Caco-2 (cell line): ENCODE measurements at places on chromosomes 5 and 9.

GRCh38 chr9:20044686-20045085 lies 255.8 kb upstream of the SLC24A2 start:
- H3K4me3 ChIP-seq: no peak overlapping the region
- H3K36me3 ChIP-seq: no peaks in the 10 kb centered on the region
- DNase-seq: no peak
- no peaks in the 10 kb centered on the region for H3K27me3 ChIP-seq
- no peaks in the 10 kb centered on the region for H3K4me1 ChIP-seq

DNA sequence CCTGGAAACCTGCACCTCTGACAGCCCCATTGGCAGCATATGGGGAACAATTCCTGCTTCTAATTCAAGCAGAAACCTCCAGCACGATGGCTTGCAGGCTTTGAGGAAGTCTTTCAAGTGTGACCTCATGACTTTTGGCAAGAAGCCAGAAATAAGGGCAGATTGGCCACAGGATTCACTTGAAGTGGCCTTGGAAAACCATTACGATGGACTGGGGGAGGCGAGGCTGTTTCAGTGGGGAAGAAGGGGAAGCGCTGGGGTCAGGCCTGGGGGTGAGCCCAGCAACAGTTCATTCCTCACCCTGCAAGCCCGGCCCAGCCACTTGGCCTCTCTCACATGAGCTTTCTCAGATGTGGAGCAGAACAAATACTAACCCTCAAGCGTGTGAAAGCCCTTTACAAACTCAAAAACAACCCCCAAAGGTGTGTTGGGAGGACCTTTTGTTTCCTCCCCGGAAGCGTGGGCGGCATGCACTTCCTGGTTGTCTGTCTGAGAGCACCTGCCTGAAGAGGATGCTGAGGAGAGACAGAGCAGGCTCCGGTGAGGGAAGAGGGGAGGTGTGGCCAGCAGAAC lies 26.9 kb upstream of the EEIG1 start:
- no peak for DNase-seq
- no peaks in the 10 kb centered on the region for H3K4me1 ChIP-seq

- H3K27ac ChIP-seq: no peak overlapping the region
- DNase-seq: no peak
- H3K27me3 ChIP-seq: no peaks in the 10 kb centered on the region
- no peaks in the 10 kb centered on the region for H3K4me1 ChIP-seq
Observed at GRCh38 chr5:128491291-128491690, 46.8 kb downstream of the FBN2 start.

- H3K4me1 ChIP-seq: no peaks in the 10 kb centered on the region
- no peak overlapping the region for H3K27ac ChIP-seq
- H3K36me3 ChIP-seq: no peaks in the 10 kb centered on the region
- no peak for DNase-seq
- no peak overlapping the region for H3K4me3 ChIP-seq
- no peaks in the 10 kb centered on the region for H3K27me3 ChIP-seq
Observed at GRCh38 chr9:110635589-110635988, 33.0 kb upstream of the MUSK start.

GRCh38 chr5:72645064-72645846 lies 138.0 kb upstream of the ZNF366 start:
- H3K27ac ChIP-seq: no peak overlapping the region
- H3K27me3 ChIP-seq: no peaks in the 10 kb centered on the region
- H3K4me3 ChIP-seq: no peak overlapping the region
- no peaks in the 10 kb centered on the region for H3K36me3 ChIP-seq
- peaks cover 19% of the 10 kb centered on the region for H3K4me1 ChIP-seq
- DNase-seq: no peak

GRCh38 chr5:68134669-68135313 lies 80.8 kb upstream of the PIK3R1 start:
- H3K27ac ChIP-seq: no peak overlapping the region
- no peak for DNase-seq
- H3K4me3 ChIP-seq: no peak overlapping the region
- H3K27me3 ChIP-seq: no peaks in the 10 kb centered on the region

DNA sequence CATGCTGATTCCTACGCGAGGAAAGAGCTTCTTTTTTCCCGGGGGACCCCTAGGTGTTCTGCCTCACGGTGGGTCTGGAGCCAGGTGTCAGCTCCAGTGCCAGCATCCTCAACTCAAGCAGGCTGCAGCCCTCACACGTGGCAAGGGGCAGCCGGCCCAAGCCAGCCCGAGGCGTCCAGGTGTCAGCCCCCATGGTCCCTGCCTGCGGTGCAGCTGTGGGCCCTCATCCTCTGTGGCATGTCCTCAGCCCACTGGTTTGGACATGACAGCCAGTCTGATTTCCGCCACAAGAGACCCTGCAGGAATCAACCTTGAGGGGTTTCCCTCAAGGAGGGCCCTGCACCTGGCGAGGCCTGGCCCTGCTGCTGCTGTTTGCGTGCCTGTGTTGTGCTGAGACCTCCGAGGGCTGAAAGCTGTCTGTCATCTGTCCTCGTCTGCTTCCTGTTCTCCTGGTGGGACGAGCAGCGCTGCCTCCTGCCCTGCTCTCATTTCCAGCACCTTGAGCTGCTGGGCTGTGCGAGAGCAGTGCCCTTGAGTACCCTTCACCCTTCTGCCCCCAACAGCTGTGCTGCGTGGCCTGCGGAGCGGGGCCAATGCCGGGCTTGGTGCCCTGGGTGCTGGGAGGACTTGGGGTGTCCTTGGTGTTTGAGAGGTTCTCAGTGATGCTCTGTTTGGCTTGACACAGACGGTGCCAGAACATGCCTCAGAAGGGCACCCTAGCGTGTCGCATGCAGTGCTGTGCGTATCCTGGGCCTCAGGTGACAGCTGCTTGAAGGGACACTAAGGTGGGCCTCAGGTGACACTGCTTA lies 137.6 kb downstream of the CACNA1B start:
- H3K36me3 ChIP-seq: no peaks in the 10 kb centered on the region
- no peak for DNase-seq
- H3K27me3 ChIP-seq: no peaks in the 10 kb centered on the region
- H3K4me1 ChIP-seq: no peaks in the 10 kb centered on the region

GRCh38 chr9:125758986-125759763 lies 12.0 kb downstream of the PBX3 start:
- no peaks in the 10 kb centered on the region for H3K27me3 ChIP-seq
- DNase-seq: peak; percentile 28
- H3K36me3 ChIP-seq: no peaks in the 10 kb centered on the region
- H3K4me1 ChIP-seq: peaks cover 9% of the 10 kb centered on the region; the same call in 1 of the 2 replicates
- H3K27ac ChIP-seq: no peak overlapping the region

DNA sequence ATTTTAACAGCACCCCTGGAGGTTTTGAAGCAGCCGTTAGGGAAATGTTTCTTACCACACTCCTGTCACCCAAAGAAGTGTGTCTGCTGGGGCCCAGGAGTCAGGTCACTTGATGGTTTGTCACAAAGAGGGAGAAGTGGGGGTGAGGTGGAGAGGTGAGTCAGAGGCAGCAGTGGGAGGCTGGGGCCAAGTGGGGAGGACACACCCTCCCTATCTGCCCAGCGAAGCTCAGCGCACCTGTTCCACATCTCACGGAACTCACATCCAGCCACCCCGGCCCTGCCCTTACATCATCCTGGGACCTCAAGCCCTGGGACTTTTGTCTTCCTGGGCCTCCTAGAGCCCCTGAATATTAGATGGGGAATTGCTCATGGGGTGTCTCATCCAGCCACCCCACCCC lies 171.1 kb upstream of the SMIM23 start:
- no peak for DNase-seq
- H3K27ac ChIP-seq: no peak overlapping the region
- H3K36me3 ChIP-seq: no peaks in the 10 kb centered on the region
- no peaks in the 10 kb centered on the region for H3K27me3 ChIP-seq

DNA sequence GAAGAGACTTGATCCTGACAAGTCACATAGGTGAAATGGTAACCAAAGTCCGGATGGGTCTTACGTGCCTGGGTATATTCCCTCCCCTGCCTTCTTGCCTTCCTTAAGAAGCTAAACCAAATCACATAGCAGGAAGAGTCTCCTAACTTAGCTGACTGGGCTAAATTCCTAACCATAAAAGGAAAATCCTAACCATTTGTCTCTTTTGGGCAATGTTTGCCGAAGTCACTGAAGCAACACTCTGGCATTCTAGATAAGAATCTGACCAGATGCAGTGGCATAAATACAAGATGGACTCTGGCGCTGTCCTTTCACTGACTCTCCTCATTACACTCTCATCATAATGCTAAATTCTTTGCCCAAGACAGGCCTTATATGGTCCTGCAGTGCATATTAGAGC lies 625.5 kb upstream of the RORB start:
- no peak overlapping the region for H3K4me3 ChIP-seq
- no peak for DNase-seq
- no peaks in the 10 kb centered on the region for H3K27me3 ChIP-seq
- no peaks in the 10 kb centered on the region for H3K36me3 ChIP-seq

GRCh38 chr9:89410641-89411350 lies 87.1 kb downstream of the SEMA4D start:
- no peak overlapping the region for H3K4me3 ChIP-seq
- DNase-seq: no peak
- H3K36me3 ChIP-seq: no peaks in the 10 kb centered on the region
- H3K27me3 ChIP-seq: no peaks in the 10 kb centered on the region
- no peaks in the 10 kb centered on the region for H3K4me1 ChIP-seq

DNA sequence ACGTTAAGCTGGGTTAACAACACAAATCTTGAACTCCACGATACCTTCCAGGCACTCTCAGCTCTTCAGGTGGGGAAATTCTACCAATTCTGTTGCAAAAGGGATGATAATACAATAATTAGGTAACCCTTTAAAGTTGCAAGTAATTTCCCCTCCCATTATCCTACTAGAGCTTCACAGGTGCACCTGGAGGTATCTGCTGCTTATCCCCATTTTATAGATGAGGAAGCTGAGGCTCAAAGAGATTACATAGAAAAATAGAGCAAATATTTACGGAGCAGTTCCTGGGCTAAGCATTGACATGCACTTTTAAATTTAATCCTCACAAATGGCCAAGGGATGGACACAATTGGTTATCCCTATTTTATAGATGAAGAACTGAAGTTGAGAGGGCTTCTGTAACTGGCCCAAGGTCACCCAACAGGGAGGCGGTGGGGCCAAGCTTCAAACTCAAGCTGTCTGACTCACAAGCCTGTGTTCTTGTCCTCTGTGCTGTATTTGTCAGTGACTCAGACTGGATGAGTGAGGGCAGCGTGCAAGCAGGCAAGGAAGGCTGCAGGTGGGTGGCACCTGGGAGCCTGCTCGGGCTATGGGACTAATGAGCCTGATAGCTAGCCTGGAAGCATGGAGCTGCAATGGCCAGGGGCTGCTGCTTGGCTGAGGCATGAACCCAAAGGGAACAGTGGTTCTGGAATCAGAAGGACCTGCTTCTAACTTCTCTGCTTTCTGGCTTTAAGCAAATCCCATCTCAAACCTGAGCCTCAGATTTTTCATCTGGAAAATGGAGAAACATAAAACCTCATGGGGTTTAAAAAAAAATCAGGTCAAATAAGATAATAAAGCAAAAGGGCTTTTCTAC lies 105.5 kb downstream of the PDE6A start:
- no peak overlapping the region for H3K27ac ChIP-seq
- no peaks in the 10 kb centered on the region for H3K27me3 ChIP-seq
- no peak for DNase-seq
- H3K4me3 ChIP-seq: no peak overlapping the region
- H3K4me1 ChIP-seq: no peaks in the 10 kb centered on the region

DNA sequence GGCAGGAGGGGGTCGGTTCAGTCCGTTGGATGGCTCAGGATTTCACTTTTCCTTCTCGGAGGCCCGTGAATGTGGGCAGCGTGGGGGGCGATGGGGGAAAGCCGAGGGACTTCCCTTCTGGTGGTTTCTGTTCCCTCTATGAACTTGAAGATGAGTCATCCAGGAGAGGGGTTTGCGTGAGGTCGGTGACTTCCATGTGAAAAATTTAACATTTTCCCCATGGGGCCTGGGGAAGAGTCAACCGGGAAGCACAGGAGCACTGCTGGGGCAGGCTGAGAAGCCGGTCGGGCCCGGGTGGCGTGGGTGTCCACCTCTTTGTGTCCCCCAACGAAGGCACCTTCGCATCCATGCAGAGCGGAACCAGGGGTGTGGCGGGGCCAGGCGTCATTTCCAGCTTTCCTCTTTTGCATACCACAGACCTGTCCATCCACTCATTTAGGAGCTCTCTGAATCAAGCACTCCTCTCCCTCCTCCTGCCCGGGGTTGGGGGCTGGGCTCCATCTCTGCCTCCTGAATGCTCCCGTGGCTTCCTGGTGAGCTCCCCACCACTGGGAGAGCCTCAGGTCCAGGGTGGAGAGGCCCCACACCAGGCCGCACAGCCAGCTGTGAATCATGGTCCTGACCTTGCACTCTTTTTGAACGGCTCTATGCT lies 68.4 kb downstream of the ANKRD33B start:
- H3K4me3 ChIP-seq: no peak overlapping the region
- DNase-seq: no peak
- H3K27ac ChIP-seq: no peak overlapping the region

DNA sequence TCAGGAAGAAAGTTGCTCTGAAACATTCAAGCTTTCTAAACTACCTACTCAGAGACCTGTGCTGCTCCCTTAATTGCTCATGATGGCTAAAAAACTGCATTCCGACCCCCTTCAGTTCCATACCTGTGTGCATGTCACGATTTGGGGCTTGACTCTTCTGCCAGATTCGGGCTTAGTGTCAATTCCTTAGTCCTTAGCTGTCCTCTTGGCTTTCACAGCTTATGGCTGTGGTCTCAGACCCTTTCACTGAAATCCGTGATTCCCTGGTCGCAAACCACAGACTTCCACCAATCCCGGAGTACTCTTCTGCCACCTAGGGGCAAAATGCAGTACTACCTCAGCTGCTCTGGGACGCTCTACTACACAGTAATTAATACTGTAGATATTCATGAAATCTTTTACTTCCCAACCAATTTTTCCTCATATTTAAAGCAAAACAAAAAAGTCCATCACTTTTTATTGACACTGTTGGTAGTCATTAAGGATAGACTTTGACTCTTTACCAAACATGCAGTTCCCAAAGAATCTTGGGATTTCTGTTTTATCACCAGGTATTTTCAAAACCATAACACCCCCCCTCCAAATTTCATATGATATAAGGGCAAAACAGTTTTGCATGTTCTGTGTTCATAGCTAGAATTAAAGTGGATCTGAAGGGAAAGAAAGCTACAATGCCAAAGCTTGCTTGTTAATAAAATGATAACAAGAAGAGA lies 617.4 kb downstream of the SLCO4C1 start:
- no peaks in the 10 kb centered on the region for H3K36me3 ChIP-seq
- DNase-seq: peak; percentile 86
- H3K27me3 ChIP-seq: no peaks in the 10 kb centered on the region
- peaks cover 6% of the 10 kb centered on the region; the same call in 1 of the 2 replicates for H3K4me1 ChIP-seq
- peak overlapping the region; percentile 31 for H3K4me3 ChIP-seq
- H3K27ac ChIP-seq: peak overlapping the region; percentile 94

DNA sequence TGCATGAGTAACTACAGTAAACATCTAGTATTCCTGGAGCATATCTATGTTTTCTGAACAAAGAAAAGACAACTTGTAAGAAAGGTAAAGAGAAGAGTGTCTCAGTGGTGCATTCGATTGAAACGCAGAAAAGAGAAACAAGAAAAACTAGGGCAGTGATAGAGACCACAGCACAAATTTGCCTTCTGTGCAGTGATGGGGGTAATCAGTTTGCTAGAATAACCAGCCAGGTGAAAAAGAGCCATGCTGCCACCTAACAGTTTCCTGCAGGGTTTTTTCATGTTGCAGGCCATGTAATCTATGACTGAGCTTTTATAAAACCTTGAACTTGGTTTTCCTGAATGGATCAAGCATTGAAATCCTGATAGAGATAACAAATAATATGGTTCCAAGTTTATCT lies 198.4 kb upstream of the MEF2C start:
- DNase-seq: no peak
- H3K27ac ChIP-seq: no peak overlapping the region
- H3K4me1 ChIP-seq: no peaks in the 10 kb centered on the region
- H3K27me3 ChIP-seq: no peaks in the 10 kb centered on the region

- H3K4me1 ChIP-seq: peaks cover 14% of the 10 kb centered on the region
- H3K27me3 ChIP-seq: no peaks in the 10 kb centered on the region
- DNase-seq: no peak
- H3K27ac ChIP-seq: no peak overlapping the region
Observed at GRCh38 chr9:98849563-98849962, 42.1 kb downstream of the GALNT12 start.
